Panc1 (cell line): ENCODE measurements at places on chromosomes 5 and 9. TPM values are rescaled to one million over a fixed set of nuclear protein-coding genes. Genes with fewer than 3 reads are reported as not detected.
A peak's percentile ranks its signal among the peaks of the same experiment; 100 is the strongest.

Gene CDC20B
- 0.08 TPM for total RNA-seq

Gene LCN15
- 0.05 TPM for total RNA-seq

DNA sequence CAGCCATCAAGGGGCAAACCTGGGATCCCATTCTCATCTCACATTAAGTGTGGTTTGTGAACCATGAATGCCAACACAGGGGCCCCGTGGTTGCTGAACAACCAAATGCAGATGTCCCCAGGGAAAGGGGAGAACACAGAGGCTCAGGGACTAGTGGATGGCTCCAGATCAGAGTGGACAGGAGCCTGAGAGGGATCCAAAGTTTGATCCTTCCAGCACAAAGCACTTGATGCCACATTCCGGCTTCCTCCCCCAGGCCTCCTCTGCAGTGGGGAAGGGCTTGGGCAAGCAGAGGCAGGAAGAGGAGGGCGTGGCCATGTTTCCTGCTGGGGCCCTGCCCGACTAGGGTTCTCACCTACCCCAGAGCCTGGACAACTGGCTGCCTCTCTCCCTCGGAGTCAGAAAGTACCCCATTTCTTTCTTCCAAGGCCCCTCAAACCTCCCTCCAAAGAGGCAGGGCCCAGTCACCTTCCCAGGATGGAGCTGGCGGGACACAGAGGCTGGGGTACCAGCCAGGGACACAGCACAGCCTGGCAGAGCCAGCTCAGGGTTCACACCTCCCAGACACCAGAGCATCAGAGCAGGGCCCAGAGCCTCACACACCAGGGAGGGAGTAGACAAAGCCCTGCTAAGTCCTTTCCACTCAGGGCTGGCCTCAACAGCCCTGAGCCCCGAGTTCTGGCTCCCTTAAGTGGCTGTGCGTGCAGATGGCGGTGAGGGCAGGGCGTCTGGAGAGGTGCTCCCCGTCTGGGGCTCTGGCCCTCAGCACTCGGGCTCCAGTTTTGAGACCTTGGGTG, 4.3 kb upstream of the RNF44 start:
- H3K4me1 ChIP-seq, result peaks cover 44% of the 10 kb centered on the region
- peak overlapping the region; percentile 86 for H3K27ac ChIP-seq
- DNase-seq, result no peak
- H3K36me3 ChIP-seq, result peaks cover 6% of the 10 kb centered on the region

GRCh38 chr9:34400275-34400674, 23.6 kb upstream of the MYORG start:
- no peak for DNase-seq
- no peak overlapping the region for H3K27ac ChIP-seq
- no peaks in the 10 kb centered on the region; the same call in none of the 2 replicates for H3K36me3 ChIP-seq
- H3K27me3 ChIP-seq, result no peaks in the 10 kb centered on the region
- no peak overlapping the region for H3K4me3 ChIP-seq

DNA sequence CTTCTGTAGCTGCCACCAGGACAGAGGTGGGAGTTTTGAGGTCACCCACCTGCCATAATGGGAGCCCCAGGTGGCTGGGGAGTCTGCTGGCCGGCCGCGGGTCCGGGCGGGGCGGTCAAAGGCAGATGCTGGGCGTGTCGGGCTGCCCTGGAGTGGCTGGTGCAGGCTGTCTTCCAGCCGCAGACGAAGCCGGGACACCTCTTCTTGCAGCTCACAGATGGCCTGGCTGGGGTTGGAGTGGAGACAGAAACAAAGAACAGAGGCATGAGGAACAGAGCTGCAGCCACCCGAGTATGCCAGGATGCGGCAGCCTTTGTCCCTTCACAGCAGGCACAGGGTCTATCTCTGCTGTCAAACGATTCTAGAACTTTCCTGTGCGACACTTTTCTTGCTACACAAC, 18.0 kb downstream of the ORM2 start:
- no peak overlapping the region for H3K4me3 ChIP-seq
- no peaks in the 10 kb centered on the region for H3K4me1 ChIP-seq
- DNase-seq, result no peak
- H3K27me3 ChIP-seq, result no peaks in the 10 kb centered on the region

DNA sequence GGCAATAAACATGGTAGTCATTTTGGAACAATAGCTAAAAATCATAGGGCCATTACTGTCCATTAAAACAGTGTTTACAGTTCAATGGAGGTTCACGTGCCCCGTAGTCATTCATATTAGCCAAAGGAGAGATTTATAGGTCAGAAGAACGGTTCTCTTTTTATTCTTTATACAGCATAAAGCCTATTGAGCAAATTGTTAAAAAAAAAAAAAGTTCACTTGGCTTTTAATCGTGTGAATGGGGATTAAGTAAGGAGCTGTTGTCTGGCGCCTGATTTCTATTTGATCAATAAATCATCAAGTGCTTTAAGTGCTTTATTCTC, 69.1 kb upstream of the TBCA start:
- DNase-seq, result no peak
- H3K27me3 ChIP-seq, result no peaks in the 10 kb centered on the region
- no peak overlapping the region for H3K4me3 ChIP-seq
